ENCODE measurements at places on chromosomes 11 and 22.

DNA sequence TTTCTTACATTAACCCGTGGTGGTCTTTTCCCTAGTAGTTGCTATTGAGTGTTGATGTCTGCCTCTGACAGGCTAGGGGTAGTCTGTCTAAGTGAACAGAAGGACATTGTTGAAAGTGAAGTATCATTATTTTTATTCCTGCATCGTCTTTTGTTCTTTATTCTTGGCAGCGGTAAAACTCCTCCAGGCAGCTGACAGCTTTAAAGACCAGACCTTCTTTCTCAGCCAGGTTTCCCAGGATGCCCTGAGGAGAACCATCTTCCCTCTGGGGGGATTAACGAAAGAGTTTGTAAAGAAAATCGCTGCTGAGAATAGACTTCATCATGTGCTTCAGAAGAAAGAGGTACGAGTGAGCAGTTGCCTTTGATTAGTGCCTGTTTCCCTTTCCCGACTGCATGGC is 14.6 kb downstream of the TRMU start:
- peaks cover 38% of the 10 kb centered on the region for H3K36me3 ChIP-seq
- H3K4me3 ChIP-seq, result no peak overlapping the region
- no peak for DNase-seq
- no peak overlapping the region for H3K27ac ChIP-seq
- peaks cover 15% of the 10 kb centered on the region for H3K4me1 ChIP-seq
- H3K27me3 ChIP-seq, result no peaks in the 10 kb centered on the region

DNA sequence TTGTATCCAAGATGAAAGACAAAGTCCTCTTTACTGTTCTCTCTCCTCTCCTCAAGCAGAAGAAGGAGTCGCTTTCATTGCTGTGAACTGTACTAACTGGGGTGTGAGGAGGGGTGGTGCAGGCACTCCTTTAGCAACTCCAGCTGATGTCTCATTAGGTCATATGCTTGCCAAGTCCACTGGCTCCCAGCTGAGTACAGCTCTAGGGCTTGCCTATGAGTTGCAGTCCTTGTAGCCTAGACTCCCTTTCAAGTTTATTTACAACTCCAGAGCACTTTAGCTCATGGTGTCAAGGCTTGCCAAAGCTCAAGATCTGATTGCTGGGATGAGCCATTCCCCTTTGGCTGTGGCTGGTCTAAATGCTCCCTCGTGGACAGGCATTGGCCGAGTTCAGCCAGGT is 55.1 kb upstream of the PDGFD start:
- H3K36me3 ChIP-seq, result no peaks in the 10 kb centered on the region
- no peak for DNase-seq
- no peak overlapping the region for H3K27ac ChIP-seq
- H3K4me3 ChIP-seq, result no peak overlapping the region
- H3K27me3 ChIP-seq, result no peaks in the 10 kb centered on the region

DNA sequence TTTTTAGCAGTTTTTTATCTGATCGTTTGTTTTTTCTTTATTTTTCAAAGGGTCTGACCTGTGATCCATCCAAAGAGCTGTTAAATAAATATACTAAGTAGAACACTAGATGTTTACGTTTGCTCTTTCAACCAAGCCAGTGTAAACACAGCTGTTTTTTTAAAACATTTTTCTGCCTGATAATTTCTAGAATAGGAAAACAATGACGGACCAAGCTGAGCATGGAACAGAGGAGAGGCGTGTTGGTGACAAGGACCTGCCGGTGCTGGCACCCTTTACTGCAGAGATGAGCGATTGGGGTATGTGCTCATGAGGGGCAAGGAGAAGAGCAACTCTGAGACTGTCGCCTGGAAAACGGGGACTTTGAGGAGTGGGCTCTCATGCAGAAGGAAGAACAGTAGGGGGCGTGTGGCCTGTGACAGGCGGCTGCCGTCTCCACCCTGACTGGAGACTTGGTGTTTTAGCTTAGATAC is 28.6 kb upstream of the PANX2 start:
- no peak overlapping the region for H3K4me3 ChIP-seq
- H3K27me3 ChIP-seq, result no peaks in the 10 kb centered on the region
- no peaks in the 10 kb centered on the region for H3K36me3 ChIP-seq
- H3K4me1 ChIP-seq, result peaks cover 3% of the 10 kb centered on the region
- no peak for DNase-seq
- no peak overlapping the region for H3K27ac ChIP-seq

DNA sequence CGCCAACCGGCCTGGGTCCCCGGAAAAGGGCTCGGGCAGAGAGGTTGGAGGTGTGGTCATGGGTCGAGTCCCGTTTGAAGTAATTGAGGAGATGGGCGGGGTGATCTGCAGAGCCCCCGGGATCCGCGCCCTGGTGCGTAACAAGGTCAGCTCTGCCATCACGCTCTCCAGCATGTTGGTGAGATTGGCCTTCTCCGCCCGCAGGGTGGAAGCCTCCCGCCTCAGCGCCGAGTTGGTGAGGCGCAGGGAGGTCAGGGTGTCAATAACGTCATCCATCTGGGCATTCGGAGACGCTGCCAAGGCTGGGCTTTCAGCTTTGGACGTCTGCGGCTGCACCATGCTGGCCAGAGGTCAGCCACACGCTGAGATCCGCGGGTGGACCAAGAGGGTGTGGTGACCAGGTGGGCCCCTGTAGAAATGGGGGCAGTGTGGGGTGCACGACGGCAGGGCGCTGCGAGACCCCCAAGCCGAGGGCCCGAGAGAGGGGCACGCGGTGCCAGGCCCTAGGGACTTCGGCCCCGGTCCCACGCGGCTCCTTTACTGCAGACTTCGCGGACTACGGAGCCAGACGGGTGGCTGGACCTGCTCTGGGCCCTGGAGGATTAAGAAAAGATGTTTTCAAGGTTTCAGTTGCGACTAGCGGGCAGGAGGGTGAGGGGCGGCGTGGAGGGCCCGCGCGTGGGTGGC is 672 bp downstream of the RTL6 start:
- no peak for DNase-seq
- no peaks in the 10 kb centered on the region for H3K4me1 ChIP-seq
- H3K27me3 ChIP-seq, result no peaks in the 10 kb centered on the region
- H3K4me3 ChIP-seq, result no peak overlapping the region

DNA sequence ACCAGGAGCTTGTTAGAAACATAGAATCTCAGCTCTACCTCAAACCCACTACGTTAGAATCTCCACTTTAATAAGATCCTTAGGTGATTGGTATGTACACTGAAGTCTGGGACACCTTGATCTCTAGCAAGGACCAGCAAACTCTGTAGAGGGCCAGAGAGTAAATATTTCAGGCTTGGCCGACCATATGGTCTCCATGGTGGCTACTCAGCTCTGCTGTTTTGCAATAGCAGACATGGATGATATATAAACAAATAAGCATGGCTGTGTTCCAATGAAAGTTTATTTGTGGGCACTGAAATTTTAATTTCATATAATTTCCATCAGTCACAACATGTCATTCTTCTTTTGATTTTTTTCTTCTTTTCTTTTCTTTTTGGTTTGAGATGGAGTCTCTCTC is 23.9 kb downstream of the UBASH3B start:
- H3K27ac ChIP-seq, result no peak overlapping the region
- H3K4me3 ChIP-seq, result no peak overlapping the region

DNA sequence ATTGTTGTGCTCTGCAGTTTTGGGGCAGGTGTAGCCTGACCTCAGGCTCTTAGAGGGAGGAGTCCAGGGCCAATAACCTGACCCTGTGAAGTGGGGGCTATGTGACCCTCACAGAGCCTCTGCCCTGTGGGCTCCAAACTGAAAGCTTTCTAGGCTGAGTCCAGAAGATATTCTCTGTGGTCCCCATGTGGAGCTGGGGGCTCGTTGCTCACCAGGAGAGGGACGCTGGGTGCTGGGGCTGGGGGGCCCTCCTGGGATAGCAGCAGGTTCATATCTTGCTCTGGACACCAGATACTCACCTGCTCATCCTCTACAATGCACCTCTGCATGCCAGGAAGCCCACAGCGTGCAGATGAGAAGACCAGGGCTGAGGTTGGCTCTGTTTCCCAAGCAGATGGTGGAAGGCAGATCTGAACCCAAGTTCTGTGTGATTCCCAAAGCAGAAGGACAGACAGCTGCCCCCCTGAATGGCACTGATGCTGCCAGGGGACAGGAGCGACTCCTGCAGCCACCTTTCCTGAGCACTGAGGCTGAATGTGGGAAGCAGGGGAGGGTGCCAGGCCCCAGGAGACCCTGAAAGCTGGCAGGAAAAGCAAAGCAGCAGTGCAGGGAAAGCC is 1022.0 kb downstream of the TBC1D22A start:
- no peaks in the 10 kb centered on the region for H3K36me3 ChIP-seq
- H3K4me1 ChIP-seq, result no peaks in the 10 kb centered on the region
- no peaks in the 10 kb centered on the region for H3K27me3 ChIP-seq
- no peak for DNase-seq
- H3K27ac ChIP-seq, result no peak overlapping the region

- peaks cover 7% of the 10 kb centered on the region for H3K4me1 ChIP-seq
- no peak overlapping the region for H3K27ac ChIP-seq
- no peaks in the 10 kb centered on the region for H3K27me3 ChIP-seq
Observed at GRCh38 chr22:35638001-35638400, 10.2 kb upstream of the APOL6 start.

DNA sequence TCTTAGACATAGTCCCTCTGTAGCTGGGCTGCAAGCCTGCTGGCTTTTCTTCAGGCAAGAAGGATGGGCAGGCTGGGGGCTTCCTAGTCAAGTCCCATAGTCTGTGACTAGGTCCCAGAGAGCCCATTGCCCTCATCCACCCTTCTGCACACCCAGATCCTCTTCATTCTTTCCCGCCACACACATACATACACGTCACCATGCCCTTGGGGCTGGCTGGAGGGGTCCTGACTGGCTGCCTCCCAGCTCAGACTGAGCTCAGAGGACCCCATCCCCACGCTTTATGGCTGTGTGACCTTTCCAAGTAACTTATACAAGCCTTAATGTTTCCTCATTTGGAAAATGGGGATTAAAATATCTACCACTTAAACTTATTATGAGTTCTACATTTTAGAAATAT is 13.5 kb upstream of the PPFIBP2 start:
- H3K27ac ChIP-seq, result no peak overlapping the region
- peaks cover 42% of the 10 kb centered on the region for H3K4me1 ChIP-seq
- H3K4me3 ChIP-seq, result no peak overlapping the region

DNA sequence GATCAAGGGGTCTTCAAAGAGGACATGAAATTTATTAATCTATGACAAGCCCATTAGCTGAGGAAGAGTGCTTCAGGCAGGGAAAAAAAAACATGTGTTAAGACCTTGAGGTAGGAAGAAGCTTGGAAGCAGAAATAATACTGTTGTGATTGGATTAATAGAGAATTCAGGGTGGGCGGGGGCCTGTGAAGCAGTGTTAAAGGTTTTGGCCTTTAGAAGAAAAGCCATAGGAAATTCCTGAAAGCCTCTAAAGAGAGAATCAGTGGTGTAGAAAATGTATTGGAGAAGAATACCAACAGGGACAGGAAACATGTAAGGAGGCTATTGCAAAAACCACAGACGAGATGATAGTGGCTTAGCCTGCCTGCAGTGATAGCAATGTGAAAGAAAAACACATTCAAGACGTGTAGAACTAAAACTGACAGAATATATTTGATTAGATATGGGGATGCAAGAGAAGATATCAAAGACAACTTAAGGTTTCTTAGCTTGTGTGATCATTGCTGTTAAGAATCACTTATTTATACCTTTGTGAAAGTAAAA is 404.4 kb upstream of the ANO3 start:
- H3K4me3 ChIP-seq, result no peak overlapping the region
- no peak for DNase-seq
- no peaks in the 10 kb centered on the region for H3K36me3 ChIP-seq
- H3K27me3 ChIP-seq, result no peaks in the 10 kb centered on the region
- H3K4me1 ChIP-seq, result no peaks in the 10 kb centered on the region

DNA sequence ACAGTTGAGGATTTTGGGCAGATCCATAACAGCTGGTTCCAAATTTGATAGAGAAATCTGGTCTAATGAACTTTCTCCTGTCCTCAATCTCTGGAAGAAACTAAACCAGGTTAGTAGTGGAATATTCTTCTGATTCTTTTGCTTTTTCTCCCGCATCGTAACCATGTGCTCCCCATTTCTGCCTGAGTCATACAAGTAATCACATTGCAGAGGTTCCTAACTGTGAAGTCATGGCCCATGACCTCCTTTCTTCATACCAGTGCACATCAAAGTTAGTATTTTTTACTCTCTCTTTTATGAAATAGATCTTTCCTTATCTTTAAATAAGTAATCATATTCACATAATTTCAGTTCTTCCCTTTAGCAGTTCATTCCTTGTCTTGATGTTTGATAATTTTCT is 249.0 kb downstream of the DYNC2H1 start:
- H3K4me1 ChIP-seq, result no peaks in the 10 kb centered on the region
- H3K4me3 ChIP-seq, result no peak overlapping the region
- H3K36me3 ChIP-seq, result no peaks in the 10 kb centered on the region
- H3K27me3 ChIP-seq, result no peaks in the 10 kb centered on the region

- H3K36me3 ChIP-seq, result no peaks in the 10 kb centered on the region
- no peak for DNase-seq
- H3K4me3 ChIP-seq, result no peak overlapping the region
- H3K27ac ChIP-seq, result no peak overlapping the region
- no peaks in the 10 kb centered on the region for H3K27me3 ChIP-seq
Observed at GRCh38 chr11:126502982-126503381, 147.5 kb downstream of the ST3GAL4 start.
